ENCODE measurements at places on chromosomes 13 and 19. TPM values are rescaled to one million over a fixed set of nuclear protein-coding genes. Genes with fewer than 3 reads are reported as not detected.
A peak's percentile ranks its signal among the peaks of the same experiment; 100 is the strongest.

AKT2 gene
- polyA plus RNA-seq = 212 TPM

OR10H1 gene
- not detected for polyA plus RNA-seq

GIPC3 gene
- polyA plus RNA-seq = 1.6 TPM

WDR62 gene
- 2.2 TPM for polyA plus RNA-seq

CD177 gene
- polyA plus RNA-seq = 0.24 TPM

ZNF66 gene
- 3.3 TPM for polyA plus RNA-seq

- peak; percentile 93 for DNase-seq
Observed at GRCh38 chr19:11639602-11640471, 42.6 kb downstream of the ZNF627 start.

- DNase-seq = no peak
Observed at GRCh38 chr13:110885966-110886869, 28.7 kb downstream of the ANKRD10 start.

- DNase-seq = no peak
Observed at GRCh38 chr19:15292140-15292539, 40.2 kb downstream of the BRD4 start.

DNA sequence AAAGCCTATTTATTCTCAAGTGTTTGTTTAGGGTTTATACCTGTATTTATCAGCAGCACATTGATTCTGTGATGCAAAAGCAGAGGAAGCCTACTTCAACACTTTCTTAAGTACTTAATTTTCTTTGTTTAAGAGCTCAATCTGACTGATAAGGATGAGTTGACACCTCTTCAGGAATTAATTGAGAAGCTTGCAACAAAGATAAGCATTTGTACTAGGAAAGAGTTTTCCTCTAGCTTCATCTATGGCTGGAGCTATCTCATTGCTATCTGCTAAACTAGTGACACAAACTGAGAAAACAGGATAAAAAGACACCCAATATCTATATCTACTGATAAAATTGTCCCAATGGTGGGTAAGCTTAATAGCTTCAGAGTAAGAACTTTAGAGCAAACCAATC, 170.1 kb upstream of the SLITRK6 start:
- DNase-seq = no peak

- DNase-seq = no peak
Observed at GRCh38 chr13:97140611-97141010, 81.5 kb upstream of the MBNL2 start.

- peak; percentile 84 for DNase-seq
Observed at GRCh38 chr19:38862321-38863059, 12.7 kb upstream of the HNRNPL start.

- DNase-seq = no peak
Observed at GRCh38 chr13:27406178-27406939, 18.1 kb upstream of the GTF3A start.

- DNase-seq = peak; percentile 70
Observed at GRCh38 chr13:110714797-110715394, 1.4 kb downstream of the ING1 start.

GRCh38 chr19:48826606-48827020, 9.7 kb downstream of the HSD17B14 start:
- no peak for DNase-seq

- no peak for DNase-seq
Observed at GRCh38 chr19:56312342-56312741, 2.3 kb downstream of the ZSCAN5A start.

DNA sequence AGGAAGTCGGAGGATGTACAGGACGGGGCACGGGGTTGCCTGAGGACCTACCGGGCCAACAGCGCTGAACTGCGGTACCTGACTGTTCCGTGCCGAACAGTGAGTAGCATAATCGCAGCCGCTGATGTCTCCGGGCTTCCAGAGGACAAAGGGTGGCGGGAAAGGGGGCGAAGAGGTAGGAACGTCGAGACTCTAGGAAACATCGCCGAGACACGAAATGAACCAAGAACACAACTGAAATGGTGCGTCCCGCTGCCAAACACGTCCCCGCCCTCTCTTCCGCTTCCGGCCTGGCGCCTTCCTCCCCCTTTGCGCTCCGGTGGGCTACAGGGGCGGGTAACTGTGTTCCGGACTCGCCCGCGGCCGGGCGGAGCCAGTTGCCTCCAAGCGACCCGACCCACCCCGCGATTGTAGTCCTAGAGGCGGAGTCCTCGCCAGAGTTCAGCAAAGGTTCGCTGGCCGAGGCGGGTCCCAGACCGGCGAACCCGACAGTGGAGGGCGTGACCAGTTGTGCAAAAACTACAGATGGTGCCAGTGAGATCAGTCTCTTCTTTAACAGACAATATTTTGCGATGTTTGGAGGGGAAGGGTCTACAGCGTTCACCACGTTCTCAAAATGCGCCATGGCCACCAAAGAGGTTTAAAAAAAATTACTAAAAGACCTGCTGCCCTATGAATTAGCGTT, at the start of gene MRPS31:
MRPS31 (minus strand) TSS at position 257 of the 685 bp plus-strand sequence; CDS start at position 203, 54 bp downstream.
- DNase-seq = peak; percentile 96

GRCh38 chr13:94217370-94217769, 262.1 kb downstream of the DCT start:
- no peak for DNase-seq

- no peak for DNase-seq
Observed at GRCh38 chr19:8323781-8324185, 2.5 kb downstream of the RPS28 start.

DNA sequence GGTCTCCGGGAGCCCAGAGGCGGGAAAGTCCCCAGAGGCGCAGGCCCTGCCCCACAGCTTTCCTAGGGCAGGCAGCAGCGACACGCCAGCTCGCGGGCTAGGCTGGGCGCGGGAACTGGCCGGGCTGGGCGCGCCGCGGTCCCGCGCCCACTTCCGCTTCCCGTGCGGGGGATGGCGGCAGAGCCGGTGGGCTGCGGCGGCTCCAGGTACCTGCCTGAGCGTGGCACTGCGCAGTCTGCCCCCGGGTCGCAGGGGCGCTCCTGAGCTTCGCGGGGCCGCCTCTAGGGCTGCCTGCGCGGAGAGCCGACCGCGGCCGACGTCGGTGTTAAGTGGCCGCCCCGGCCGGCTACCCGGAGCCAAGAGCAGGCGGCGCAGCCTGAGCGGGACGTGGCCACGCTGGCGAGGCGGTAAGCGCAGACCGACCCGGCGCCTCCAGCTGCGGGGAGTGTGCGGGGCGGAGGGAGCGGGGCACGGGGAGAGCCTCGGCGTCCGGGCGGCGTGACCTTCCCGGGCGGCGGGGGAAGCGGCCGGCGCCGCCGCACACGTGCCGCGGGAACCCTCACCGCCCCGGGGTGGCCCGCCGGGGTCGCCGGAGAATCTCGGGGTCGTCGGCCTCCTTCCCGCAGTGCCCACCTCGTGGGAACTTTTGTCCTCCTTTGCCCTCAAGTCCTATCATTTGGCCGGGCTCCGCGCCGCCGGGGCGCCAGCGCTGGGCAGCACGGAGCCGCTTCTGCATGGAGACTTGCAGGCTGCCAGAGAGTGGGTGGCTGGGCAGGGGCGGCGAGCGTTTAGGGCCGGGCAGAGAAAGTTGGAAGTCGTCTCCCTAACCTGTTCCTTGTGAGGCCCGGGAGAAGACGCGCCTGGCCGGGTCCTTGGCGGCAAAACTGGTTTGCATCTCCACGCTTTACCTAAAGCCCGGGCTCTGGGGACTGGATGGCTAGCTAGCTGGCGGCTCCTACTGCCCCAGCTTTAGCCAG, 31.4 kb upstream of the MPHOSPH8 start:
- DNase-seq = no peak

DNA sequence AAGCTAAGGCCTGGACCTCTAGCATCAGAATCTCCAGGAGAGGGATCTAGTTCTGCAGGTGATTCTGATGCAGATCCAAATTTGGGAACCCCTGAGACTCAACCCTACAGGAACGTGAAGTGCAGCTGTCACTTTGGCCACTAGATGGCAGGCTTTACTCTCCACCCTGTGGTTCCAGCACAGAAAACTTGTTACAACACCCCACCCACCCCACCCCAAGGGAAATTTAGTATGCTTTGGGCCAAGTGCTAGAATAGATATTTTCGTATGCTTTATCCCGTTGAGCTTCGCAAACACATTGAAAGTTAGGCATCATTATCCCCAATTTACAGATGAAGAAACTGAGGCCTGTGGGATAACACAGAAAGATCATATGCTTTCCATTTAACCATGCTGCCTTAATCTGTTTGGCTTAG, 232.0 kb downstream of the B3GLCT start:
- DNase-seq = peak; percentile 61

DNA sequence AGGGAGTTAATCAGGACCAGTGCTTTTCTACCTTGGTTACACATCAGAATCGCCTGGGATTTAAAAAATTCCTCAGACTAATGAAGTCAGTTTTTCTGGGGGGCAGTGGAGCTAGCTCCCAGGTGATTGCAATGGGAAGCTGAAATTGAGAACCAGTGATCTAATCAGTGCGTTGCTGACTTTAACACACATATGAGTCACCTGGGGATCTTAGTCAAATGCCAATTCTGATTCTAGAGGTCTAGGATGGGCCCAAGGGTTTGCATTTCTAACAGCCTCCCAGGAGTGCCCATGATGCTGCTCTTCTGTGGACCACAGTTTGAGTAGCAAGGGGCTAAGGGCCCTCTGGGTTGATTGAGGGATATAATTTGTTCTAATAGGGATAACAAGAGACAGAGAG, 54.5 kb downstream of the KL start:
- no peak for DNase-seq

DNA sequence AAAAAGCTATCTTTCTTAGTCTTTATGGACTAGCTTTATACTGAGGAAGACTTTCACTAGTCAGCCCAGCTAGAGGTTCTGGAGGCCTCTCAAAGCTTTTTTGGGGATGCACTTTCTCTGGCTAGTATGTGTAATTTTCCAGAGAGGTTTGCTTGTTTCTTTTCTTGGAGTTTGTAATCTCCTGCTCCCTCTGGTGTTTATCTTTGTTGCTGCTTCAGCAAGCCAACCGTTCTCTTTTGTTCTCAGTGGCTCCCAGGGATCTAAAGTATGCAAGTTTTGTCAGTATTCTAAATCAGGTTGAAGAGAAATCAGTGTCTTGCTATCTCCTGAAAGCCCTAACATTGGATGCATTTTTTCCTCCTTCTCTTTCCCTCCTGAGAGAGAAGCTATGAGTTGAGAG, 121.1 kb upstream of the MYO16 start:
- no peak for DNase-seq

Data from muscle of arm (tissue), 14 donors.